ENCODE measurements at places on chromosomes 2 and 18.

DNA sequence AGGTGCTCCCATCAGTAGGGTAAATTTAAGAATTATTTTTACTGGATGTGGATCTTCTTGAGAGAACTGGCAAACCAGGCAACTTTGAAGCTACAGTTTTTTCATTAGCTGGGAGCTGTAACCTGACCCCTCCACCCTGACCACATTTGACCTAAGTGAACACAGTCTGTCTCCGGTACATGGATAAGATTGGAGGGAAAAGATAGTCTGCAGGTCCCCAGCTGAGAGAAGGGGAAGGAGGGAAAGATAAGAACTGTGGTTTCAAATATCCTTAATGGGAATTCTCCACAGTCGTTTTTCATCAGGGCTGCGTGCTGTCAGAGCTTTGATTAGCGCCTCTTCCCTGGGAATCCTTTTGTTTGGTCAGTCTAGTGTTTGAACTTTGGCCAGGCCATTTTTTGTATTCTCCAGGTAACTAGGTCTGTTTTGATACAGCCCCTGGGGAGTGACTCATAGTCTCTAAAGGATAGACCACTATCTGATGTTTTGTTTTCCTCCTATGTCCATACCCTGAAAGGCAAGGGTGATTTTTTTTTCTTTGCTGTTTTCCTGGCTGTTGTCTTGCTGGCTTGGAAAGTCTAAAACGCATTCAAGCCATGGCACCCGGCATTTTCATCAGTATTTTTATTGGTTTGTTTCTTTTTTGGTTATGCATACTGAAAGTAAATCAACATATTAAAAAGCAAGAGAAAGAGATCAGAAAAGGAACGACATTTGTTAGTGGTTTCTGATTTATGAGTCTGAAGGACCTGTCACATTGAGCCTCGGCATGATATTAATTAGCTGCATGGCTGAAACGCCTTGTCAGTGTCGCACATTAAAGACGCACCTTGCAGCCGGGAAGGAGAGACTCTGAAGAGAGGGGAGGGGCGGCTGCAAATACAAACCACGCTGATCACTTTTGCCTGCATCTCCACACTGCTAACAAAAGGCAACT, 183.4 kb upstream of the FN1 start:
- DNase-seq: no peak

- DNase-seq: no peak
These were observed 68.6 kb upstream of the PELI1 start for GRCh38 chr2:64212801-64213321.

DNA sequence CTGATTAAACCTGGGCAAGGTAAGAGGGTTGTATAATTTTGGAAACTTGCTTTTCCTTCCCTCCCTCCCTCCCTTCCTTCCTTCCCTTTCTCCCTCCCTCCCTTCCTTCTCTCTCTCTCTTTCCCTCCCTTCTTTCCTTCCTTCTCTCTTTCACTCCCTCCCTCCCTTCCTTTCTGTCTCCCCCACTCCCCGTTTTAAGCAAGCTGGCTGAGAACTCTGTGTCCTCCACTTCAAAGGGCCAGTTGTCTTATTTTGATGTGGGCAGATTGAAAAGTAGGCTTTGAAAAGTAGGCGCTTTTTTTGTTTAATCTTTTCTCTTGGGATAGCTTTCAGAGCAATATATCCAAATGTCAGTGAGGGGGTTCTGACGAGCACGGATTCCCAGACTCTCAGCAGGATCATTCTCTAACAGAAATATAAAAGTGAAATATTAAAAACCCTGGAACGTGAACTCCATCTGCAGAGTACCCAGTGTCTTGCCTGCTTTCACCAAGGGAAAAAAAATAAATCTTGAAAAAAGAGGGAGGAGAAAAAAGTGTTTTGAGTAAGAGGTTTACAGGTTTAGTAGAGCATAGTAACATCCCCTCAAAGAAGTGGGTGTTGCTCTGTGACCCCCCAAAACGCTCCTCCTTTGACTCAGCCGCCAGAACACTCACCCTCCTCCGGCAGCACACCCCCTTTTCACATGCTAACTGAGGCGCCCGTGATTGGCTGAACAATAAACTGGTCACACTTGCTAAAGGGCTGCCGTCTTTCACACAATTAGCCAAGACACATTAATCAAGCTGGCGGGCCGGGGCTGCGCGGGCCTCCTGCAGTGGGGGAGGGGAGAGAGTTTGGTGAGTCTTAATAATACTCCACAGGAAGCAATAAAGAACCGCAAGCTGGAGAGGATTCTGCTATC, 52.2 kb downstream of the CDK15 start:
- no peak for DNase-seq

DNA sequence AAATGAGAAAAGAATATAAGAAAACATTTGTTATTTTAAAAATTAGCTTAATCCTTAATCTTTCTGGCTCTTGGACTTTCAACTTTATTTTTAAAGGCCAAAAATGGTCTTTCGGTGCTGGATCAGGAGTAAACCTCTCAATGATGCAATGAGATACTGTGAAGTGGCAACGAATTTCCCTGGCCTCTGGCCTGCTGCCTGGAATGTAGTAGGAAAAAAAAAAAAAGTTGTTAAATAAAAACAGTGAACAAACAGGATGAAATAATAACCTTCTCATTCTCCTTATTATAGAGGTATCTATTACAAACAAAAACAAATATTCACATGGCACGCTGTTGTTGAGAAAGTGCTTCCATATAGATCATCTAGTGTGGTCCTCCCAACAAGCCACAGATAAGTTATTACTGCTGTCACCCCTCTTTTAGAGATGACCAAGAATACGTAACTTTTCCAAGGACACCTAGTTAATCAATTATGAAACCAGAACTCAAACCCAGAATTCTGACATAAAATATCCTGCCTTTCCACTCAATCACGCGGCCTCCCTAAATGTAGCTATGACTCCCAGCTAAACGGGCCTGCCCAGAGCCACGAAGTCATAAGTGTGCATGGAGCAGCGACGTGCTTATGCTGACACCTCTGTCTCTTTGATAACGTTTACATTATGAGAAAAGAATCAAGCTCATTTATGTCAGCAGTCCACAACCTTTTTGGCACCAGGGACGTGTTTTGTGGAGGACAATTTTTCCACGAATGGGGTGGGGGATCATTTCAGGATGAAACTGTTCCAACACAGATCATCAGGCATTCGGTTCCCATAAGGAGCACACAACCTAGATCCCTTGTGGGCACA, 170.9 kb downstream of the BCL2 start:
- no peak for DNase-seq

DNA sequence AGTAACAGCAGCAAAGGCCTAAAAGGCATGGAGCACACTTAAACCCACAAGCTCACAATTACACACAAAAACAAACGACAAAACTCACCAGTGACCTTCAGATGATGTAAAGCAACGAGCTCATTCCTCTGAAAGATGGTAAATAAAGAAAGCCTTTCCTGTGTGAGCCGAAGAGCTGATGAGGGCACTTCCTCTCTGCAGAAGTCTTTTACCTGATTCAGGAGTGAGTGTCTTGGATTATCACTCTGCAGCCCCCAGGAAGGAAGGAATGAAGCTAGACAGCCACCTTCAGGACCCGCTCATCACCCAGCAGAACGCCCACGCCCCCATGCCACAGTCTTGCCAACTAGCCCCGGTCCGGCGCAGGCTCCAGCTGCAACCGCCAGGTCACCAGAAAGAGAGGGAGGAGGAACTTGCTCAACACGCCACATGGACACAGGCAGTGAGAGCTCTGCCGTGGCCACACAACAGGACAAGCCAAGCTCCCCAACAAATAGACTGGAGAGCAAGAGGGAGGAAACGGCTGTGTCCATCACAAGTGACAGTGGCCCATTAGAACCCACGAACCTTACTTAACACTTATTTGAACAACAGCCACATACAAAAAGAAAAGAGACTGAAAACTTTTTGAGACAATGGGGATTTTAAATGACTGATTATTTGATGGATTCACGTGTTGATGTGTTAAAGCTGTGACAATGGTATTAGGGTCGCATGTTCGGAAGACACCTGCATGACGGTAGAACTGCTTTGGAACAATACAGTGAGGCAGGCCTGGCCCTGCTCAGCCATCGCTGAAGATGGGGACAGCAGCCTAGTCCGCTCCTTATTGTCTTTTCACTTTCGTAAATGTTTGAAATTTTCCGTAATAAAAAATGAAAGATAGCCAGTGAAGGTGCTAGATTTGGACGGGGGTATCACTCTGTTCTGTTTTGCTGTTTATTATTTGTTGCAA, 127.3 kb downstream of the HDAC4 start:
- DNase-seq: no peak

DNA sequence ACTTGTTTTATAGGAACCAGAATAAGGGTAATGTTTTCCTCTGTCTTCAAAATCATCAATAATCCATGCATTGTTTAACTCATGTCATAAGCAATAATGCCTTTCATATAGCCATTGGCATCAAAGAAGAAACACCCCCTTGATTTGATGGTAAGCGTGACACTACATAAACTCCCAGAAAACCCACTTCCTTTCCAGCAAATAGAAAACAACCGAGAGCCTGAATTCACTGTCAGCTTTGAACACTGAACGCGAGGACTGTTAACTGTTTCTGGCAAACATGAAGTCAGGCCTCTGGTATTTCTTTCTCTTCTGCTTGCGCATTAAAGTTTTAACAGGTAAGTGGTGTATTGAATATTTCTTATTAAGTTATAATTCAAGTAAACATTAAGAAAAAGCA, at the start of gene ICOS:
TSS of gene ICOS (plus strand) at position 229 of the 400 bp plus-strand sequence. CDS start at position 281, 52 bp downstream.
- DNase-seq: no peak

DNA sequence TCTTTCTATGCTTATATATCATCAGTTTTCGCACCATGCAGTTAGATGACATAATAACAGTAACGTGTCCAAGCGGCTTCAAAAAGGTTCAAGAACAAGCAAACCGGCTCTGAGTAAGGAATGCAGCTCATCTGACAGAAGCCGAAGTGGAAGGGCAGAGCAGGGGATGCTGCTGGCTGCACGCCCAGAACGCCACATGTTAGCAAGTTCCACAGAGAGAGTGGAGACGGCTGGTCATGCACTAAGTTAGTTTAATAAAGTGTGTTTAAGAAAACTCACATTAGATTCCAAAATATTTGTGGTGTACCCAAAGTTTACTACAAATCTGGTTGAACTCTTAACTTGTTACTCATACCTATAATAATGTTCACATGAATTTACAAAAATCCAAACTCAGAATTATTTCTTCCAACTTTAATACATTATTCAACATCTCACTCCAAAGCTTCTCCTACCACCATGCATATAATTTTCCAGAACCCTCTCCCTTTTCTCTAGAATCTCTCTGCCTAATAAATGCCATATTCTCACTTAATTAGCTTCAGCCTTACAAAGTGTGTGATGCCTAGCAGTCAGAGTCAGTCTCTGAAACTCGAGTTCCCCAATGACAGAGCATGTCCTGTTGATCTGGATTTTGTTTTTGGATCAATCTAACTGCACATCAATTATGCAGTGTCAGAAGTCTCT, 170.0 kb downstream of the DNAH7 start:
- no peak for DNase-seq

DNA sequence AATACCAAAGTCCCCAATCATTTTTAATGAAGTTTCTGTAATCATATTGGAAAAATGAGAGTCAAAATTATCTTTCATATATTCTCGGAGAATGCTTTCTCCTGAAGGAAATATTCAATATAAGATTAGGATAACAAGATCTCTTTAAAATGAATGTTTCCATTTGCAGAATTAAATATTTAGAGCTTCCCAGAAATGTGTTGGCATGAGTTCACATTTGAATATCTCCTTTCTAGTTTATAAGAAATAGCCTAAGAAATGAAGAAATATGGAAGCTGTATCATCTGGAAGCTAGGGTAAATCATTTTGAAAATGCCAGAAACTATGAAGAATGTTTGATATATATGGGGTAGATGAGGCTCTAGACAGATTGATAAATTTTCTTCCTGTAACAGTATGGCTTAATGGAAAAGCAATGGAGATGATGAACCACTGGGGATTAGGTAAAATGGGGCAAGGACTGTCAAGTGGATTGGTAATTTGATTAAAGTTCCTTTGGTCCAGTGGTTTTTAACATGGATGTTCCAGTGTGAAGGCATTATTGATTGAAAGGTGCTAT, 184.6 kb upstream of the ZNF804A start:
- DNase-seq: no peak

GRCh38 chr2:85096616-85097015, 36.6 kb upstream of the TCF7L1 start:
- no peak for DNase-seq

GRCh38 chr2:21617885-21618434, 494.2 kb downstream of the TDRD15 start:
- DNase-seq: no peak

- DNase-seq: no peak
These were observed 23.6 kb upstream of the LTBP1 start for GRCh38 chr2:32923109-32923508.

GRCh38 chr2:6474161-6475140, 391.3 kb downstream of the CMPK2 start:
- DNase-seq: no peak

DNA sequence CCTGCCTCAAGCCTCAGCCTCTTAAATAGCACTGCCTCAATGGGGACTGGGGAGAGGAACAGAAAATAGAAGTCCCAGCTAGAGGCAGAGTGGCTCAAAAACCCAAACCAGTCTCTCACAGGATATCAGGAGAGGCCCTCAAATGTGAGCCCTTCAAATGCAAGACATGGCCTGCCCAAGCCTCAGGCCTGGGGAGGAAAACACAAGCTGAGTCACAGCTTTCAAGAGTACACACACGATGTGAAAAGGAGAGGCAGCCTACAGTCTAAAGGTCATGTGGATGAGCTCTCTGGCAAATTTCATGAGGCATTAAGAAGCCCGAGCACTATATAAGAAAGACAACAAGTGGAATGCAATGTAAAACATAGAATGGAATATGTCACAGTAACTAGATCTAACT, 316.6 kb upstream of the MEX3C start:
- DNase-seq: no peak

- no peak for DNase-seq
These were observed 1627.6 kb upstream of the ZEB2 start for GRCh38 chr2:146147448-146148012.

- no peak for DNase-seq
These were observed 54.4 kb downstream of the CWC22 start for GRCh38 chr2:179952658-179953057.

GRCh38 chr2:181673173-181673572, 7.1 kb downstream of the NEUROD1 start:
- DNase-seq: no peak

DNA sequence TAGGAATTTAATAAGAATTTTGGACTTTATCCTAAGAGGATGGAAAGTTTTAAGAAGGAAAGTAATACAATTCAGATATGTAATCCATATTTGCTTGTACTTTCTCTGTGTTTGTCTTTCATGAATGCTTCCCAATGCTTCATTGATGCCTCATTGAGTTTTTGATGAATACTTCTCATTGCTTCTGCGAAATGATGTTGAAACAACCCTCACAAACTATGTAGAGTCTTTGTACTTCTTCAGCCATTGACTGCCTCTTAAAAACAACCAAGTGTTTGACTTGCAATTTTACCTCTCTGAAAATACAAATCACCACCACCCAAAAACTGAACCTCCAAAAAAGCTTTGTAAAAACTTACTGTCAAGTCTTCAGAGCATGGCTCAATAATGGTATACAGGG, 424.1 kb downstream of the ERBB4 start:
- no peak for DNase-seq

- DNase-seq: no peak
These were observed 95.0 kb downstream of the TNFRSF11A start for GRCh38 chr18:62420151-62420512.

- no peak for DNase-seq
These were observed 74.3 kb downstream of the BCL2L11 start for GRCh38 chr2:111194835-111195621.

Data from ascending aorta (tissue), 2 donors.